ENCODE measurements at places on chromosomes 2 and 18. TPM values are rescaled to one million over a fixed set of nuclear protein-coding genes. Genes with fewer than 3 reads are reported as not detected.

Gene PIAS2
- 34.4 TPM for total RNA-seq

DNA sequence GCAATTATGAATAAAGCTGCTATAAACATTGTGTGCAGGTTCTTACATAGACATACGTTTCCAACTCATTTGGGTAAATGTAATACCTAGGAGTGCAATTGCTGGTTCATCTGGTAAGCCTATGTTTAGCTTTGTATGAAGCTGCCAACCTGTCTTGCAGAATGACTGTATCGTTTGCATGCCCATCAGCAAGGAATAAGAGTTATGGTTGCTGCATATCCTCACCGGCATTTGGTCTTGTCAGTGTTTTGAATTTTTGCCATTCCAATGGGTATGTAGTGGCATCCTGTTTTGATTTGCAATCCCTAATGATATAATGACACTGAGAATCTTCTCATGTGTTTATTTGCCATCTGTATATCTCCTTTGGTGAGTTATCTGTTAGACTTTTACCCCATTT, 20.7 kb downstream of the CCDC150 start:
- H3K27ac ChIP-seq = no peak overlapping the region
- no peak for DNase-seq
- H3K36me3 ChIP-seq = peaks cover 37% of the 10 kb centered on the region
- H3K4me1 ChIP-seq = no peaks in the 10 kb centered on the region
- H3K4me3 ChIP-seq = no peak overlapping the region

Gene ANKRD30BL
- total RNA-seq = not detected

- DNase-seq = no peak
- no peak overlapping the region for H3K27ac ChIP-seq
- H3K4me3 ChIP-seq = no peak overlapping the region
- no peaks in the 10 kb centered on the region for H3K36me3 ChIP-seq
- no peaks in the 10 kb centered on the region for H3K4me1 ChIP-seq
- H3K27me3 ChIP-seq = peaks cover 6% of the 10 kb centered on the region
Measured at GRCh38 chr2:41706286-41706685, 341.5 kb upstream of the PKDCC start.

Gene FNDC4
- total RNA-seq = not detected

DNA sequence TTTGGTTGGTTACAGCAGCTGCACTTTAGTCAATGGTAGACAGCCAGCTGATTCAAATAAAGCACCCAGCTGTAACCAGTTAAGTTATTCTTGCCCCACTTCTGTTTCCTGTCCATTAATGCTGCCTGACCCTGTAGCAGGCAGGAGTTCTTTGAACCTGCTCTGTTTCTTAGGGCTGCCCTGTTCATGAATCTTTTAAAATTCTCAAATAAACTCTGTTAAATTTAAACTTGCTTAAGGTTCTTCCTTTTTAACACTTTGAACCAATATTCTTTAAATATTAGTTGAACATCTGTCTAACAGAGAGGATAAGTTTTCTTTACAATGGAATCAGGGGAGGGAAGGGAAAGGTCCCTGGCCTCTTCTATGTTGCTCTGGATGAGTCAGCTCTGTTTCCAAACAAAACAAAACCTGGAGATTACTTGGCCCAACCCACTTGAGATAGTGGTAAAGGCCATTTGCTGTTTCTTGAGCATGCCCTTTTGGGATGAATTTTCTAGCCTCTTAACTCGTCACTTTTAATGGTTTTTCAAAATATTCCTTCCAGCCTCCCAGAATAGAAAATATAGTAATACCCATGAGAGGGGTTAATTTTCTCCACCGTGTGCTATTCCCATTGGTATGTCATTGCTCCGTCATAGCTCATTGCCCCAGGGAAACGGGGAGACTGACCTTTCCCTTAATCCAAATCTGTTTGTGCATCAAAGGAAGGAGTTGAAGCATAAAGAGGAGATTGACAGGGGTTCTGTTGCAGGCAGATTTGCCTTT, 112.1 kb upstream of the FHL2 start:
- no peak overlapping the region for H3K27ac ChIP-seq
- no peaks in the 10 kb centered on the region for H3K36me3 ChIP-seq
- no peaks in the 10 kb centered on the region for H3K4me1 ChIP-seq
- H3K4me3 ChIP-seq = no peak overlapping the region
- peaks cover 16% of the 10 kb centered on the region for H3K27me3 ChIP-seq

Data from activated naive CD8-positive, alpha-beta T cell treated with anti-CD3 and anti-CD28 coated beads, Interleukin-2, amount 10 ng/mL, durations not matched to agents 7 days and 5 days (primary cell).